Activated CD4-positive, alpha-beta T cell treated with anti-CD3 and anti-CD28 coated beads, Interleukin-2, amount 50 U/mL, for 24 hours (primary cell): ENCODE measurements at places on chromosomes 7 and 10.

DNA sequence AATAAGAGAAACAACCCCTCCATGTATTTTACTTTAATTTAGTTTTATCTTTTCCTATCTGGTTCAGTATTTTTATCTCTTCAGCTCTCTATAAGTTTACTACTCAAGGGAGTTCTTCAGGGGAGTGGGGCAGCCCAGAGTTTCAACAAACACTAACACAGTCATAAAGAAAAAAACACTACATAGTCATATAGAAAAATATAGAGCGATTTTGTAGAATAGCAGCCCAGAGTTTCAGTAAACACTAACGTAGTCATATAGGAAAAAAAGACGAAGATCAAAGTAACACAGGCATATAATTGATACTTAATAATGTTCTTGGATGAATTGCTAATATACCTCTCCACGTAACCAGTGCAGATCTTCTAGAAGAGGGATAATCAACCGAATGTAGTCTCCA, 54.7 kb downstream of the PON1 start:
- DNase-seq: no peak

GRCh38 chr10:34792881-34793280, 22.2 kb downstream of the PARD3 start:
- no peak for DNase-seq

- no peak for DNase-seq
Measured at GRCh38 chr10:37479469-37479868, 354.1 kb downstream of the ANKRD30A start.

GRCh38 chr10:26737730-26738129, 40.2 kb downstream of the PDSS1 start:
- peak; percentile 14 for DNase-seq

DNA sequence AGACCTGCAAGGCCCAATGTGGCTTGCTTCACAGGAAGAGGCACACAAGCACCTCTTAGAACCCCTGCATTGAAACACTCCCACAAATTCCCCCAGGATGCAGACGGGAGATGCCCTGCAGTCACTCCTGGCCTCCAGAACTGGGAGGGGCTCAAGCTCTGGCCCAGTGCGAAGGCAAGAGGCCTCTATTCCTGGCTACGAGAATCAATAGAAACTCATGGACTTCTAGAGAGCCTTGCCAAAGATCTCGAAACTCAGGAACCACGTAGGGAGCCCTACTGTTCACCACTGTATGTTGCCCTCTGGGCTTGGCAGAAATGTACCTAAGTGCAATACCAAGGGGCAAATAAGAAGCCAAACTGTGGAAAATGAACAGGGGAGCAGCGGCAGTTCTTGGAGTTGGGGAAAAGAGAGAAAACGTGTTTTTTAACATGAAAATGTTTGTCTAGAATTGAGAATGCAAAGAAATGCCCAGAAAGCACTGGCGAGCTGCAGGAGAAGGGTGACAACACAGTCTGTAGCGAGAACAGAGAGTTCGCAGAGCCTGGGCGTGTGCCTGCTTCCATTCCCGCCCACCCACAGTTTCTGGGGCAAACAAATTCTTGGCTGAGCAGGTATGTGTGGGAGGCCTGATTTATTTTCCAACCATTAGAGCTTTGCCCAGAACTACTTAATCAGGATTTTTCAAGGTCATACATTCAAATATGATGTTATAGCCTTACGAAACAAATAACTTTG, 260.5 kb upstream of the KLF14 start:
- DNase-seq: no peak

DNA sequence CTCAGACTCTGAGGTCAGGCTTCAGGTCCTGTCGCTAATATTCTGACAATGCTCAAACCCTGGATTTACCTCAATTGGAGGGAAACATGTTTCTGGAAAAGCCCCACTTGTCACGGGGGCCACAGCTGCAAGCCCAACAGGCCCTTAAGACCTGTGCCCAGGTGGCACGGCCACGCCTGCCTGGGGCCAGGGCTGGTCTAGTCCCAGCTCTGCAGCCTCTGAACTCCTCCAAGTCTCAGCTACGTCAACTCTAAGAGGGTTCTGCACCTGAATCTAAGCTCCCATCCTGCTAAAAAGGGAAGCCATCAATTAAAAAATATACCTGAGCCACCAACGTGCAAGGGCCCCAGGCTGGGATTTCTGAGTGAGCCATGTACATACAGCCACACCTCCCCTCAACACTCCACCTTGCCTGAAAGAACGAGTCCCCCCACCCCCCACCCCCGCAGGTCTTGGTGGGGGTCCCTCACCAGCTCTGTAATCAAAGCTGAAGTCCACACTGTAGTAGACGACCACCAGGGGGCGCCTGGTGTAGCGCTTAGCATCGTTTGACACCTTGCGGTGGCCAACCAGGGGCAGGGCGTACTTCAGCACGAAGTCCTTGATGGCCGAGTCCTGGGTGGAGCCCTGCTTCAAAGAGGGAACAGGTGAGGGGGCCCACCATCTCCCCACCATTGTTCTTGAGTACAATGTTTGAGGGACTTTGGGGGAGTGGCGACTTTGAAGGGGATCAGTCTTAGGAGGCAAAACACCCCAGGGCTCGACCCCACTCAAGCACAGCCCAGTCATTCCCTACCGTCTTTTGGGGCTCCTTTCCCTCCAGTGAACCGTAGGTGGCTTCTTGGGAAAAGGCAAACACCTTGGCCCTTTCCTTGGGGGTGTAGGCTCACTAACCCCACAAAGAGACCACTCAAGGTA, 22.6 kb downstream of the PDIA4 start:
- peak; percentile 67 for DNase-seq

DNA sequence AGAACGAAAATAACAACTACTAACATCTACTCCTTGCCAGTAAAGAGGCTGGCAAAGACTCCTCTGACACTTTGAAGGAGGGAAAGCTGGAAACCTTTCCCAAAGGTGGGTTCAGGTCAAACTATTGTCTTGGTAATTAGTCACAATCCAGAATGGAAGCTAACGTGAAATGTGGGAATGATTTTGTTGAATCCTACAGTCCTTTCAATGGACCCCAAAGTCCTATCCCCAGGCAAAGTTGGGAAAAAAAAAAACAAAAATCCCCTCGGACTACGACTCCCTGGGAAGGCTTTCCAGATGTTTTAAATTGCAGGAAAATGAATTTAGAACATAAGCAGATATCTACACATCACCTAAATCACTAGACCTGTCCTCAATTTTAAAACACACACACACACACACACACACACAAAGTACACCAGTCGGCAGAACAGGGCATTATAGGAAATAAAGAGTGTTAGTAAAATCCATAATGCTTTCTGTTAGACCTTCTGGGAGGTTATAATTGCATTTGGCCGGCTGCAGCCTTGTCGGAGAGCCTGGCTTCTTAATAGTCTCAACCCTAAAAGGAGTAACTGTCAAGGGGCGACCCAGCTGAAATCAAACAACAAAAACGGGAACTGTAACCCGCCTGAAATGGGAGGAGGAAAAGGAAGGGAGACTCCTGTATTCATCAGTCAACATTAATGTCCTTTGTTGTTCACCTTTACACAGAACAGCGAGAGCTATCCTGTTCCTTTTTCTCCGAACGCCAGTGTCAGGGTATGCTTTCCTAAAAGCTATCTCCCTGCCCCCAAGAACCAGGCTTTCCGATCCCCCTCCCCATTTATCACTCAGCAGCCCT, 1.5 kb downstream of the DOCK4 start:
- no peak for DNase-seq

DNA sequence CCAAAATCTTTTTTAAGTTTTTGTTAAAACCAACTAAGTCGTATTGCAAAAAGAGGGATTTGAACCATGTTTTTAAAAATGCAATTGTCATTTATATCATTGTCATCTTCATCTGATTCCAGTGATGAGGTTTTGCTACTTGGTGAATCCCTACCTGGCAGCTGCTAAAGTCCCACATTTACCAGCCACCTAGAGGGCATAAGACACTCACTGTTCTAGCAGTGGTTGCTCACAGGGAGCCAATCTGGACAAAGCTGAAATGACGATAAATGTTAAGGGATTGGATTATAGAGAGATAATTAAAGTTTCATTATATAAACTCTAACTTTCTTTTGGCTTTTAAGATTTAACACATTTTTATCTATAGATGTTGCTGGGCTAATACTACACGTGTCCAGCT, 18.7 kb downstream of the KIFBP start:
- no peak for DNase-seq

- DNase-seq: no peak
Measured at GRCh38 chr7:159070431-159071148, 74.1 kb downstream of the VIPR2 start.

DNA sequence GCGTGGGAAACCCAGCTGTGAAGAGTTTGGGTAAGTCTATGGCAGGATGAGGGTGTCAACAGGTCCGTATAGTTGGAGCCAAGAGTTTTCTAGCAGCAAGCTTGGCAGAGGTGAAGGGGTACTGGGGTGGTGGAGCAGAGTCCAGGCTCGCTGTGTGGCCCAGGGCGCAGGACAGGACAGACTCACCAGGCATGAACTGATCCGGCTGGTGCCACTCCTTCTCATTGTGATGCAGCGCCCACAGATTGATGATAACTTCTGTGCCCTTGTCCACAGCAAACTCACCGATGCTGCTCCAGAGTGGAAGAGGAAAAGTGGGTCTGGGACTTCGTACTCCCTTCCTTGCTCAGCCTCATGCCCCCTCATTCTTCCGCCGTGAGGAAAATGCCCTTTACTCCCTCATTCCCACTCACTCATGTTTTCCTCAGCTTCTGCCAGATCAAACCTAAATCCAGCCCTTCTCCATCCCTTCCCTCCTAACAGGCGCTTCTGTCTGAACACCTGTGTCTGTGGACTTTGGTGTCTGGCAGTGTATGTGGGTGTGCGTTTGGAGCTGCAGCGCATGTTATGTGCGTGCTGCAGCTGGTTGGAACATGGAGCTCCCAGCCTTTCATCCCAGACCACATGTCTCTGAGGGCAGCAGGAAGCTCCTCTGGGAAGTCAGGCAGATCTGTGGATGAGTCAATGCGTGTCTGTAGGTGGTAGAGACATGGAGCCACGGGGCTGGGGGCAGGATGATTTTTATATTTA, 5.7 kb downstream of the CYP17A1 start:
- no peak for DNase-seq

DNA sequence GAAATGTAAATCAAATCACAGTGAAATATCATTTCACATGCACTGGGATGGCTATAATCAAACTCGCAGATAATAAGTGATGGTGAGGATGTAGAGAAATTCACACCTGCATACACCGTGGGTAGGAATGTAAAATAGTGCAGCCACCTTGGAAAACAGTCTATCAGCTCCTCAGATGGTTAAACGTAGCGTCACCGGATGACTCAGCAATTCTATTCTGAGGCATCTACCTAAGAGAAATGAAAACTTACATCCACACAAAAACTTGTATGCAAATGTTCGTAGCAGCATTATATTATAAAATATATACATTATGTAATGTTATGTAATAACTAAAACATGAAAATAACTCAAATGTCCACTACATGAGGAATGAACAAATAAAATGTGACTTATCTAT, 38.9 kb downstream of the SH3PXD2A start:
- no peak for DNase-seq

GRCh38 chr10:75201793-75202307, 8.7 kb upstream of the VDAC2 start:
- no peak for DNase-seq

- no peak for DNase-seq
Measured at GRCh38 chr7:2231992-2232765, 566 bp downstream of the MAD1L1 start.

DNA sequence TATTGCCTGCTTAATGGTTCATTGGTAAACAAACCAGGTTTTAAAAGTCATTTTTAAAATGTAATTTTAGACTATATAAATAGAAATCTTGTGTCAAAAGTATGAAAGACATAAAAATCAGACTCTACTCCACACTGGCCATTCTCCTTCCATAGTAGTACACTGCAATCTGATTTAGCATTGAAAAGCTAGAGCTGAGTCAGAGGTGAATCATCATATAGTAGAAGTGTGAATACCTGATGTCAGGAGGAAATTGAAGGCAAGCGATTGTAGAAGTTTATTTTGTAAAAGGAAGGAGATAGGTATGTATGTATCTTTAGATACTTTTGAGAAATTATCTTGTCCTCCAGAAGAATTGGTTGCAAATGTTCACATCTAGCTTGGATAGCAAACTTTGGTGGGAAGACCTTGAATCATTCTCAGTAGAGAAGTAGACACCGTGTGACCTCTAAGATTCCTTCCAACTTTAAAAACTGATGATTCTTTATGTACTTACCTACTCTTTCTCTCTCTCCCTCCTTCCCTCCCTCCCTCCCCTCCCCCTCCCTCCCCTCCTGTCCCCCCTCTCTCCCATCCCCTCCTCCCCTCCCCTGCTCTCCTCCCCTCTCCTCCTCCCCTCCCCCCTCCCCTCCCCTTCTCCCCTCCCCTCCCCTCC, 88.1 kb downstream of the BTAF1 start:
- DNase-seq: no peak

DNA sequence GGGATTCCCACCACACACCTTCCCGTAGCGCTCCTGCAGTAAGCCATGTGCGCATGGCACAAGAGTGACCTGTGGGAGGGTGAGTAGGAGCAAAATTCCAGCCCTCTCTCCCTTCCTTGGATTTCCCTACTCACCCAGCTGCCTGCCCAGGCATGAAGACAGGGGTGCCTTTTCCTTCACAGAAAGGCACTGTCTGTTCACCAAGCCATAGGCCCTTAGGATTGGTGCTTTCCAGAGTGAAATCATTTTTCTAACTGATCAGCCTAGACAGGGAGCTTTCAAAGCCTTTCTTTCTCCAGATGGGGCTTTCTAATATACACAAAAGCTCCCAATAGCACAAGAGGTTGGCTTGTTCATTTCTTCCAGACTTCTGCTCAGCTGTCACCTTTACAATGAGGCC, 79.7 kb downstream of the CTTNBP2 start:
- DNase-seq: no peak

- no peak for DNase-seq
Measured at GRCh38 chr7:73342645-73343044, 14.7 kb downstream of the FKBP6 start.

GRCh38 chr10:45198486-45199204, 116.8 kb downstream of the OR13A1 start:
- no peak for DNase-seq

- DNase-seq: no peak
Measured at GRCh38 chr7:112292162-112292561, 85.7 kb downstream of the ZNF277 start.

DNA sequence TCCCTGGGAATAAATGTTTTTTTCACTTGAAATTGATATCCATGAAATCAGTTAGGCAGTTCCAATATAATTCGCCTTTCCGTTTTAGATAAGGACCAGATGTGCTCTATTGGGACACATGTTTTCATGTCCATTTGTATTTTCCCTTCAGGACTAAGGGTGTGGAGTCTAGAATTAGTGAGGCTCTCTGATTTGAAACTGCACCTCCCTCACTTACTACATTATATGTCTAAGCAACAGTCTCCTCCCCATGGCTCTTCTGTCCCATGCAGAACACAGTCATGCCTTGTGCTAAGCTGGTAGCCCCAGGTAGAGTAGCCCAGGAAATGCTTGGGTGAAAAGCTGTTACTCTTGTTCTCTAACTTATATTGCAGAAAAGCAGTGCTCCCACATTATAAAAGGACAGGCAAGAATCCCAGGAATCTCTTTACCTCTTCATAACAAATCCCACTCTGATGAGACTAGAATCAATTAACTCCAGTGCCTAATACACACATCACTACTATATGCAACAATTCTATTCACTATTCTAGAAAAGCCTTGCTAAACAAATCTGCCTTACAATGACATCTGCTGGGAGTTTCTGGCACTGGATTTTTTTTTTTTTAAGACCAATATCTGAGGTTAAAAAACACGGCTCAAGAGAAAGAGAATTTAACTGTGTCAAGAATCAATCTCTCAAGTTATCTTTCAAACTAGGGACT, 293.9 kb downstream of the SNX13 start:
- no peak for DNase-seq

- DNase-seq: no peak
Measured at GRCh38 chr10:118966850-118967125, 62.7 kb upstream of the NANOS1 start.

GRCh38 chr7:129741743-129742213, 130.3 kb downstream of the NRF1 start:
- no peak for DNase-seq
